ENCODE measurements at places on chromosomes 13 and 19.

DNA sequence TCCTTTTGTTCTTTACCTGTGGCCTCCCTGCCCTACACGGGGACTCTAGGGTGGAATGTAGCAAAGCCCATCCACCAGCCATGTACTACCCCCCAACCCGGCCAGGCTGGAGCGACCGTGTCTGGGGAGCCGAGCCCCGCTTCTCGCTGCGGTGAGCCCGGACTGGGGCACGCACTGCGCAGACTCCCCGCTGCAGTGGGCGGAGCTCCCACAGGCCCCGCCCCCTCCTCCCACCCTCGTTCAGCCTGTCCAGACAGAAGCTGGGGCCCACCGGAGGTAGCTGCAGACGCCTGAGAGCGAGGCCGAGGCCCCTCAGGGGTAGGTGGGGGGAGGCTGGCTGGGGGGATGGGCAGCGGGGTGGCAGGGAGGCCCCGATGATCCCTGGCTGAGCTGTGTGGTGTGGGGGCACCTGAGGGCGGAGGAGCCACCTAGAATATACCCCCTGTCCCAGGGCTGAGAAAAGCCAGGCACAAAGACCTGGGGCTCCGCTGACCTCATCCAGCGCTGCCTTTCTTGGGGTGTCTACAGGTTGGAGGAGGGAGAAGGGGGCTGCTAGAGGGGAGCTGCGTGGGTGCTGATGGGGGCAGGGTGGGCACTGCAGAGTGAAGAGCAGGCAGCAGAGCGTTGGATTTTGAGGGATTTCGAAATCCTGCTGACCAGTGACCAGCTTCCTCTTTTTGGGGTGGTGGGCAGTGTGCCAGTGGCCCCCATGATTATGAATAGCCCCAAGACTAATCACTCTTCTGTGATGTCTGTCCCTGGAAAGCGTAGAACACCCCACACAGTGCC lies 17.3 kb downstream of the PLD3 start:
- DNase-seq, result peak; percentile 92

DNA sequence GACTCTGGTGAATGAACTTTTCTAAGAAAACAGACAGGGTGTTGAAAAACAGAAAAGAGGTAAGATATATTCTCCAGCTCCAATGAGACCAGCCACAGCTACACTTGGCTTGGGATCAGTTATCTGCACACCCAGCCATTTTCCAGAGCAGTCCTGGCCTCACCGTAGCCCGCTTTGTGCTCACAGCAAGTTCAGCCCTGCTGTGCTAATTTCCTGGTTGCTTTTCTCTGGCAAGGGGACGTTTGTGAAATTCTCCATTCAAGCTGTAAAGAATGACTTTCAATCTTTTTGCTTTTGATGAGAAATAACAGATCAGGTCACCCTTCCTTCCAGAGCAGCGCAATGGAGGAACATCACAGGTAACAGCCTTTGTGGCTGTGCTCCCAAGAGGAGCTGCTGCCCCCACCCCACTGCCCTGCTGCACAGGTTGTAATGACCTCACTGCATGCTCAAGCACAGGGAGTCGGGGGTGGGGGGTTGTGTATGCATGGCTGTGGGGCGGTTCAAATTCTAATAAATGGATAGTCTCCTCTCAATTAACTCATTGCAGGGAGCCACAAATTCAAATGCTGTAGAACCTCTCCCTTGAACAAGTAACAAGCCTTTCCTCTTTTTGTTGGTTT lies 516.6 kb upstream of the NBEA start:
- DNase-seq, result no peak

GRCh38 chr13:79932556-79932955 lies 408.4 kb downstream of the SPRY2 start:
- no peak for DNase-seq

DNA sequence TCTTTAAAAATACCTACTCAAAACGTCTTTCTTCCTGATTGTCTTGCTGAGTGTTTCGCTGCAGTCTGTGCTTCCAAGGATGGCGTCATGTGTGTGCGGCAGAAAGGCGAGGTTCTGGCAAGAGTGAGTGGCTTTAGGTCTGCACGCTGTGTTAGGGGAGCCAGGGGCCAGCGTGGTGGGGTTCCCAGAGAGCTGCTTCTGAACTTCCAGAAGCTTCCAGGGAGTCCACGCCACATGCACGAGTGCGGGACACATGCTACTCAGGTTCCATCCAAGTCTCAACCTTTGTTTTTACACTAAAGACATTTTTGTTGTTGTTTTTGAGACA lies 67.9 kb downstream of the ATP11A start:
- DNase-seq, result no peak

- DNase-seq, result no peak
These were observed 225.8 kb upstream of the MAB21L1 start for GRCh38 chr13:35702316-35702715.

GRCh38 chr13:19586904-19587634 lies 25.7 kb upstream of the TPTE2 start:
- DNase-seq, result peak; percentile 86

DNA sequence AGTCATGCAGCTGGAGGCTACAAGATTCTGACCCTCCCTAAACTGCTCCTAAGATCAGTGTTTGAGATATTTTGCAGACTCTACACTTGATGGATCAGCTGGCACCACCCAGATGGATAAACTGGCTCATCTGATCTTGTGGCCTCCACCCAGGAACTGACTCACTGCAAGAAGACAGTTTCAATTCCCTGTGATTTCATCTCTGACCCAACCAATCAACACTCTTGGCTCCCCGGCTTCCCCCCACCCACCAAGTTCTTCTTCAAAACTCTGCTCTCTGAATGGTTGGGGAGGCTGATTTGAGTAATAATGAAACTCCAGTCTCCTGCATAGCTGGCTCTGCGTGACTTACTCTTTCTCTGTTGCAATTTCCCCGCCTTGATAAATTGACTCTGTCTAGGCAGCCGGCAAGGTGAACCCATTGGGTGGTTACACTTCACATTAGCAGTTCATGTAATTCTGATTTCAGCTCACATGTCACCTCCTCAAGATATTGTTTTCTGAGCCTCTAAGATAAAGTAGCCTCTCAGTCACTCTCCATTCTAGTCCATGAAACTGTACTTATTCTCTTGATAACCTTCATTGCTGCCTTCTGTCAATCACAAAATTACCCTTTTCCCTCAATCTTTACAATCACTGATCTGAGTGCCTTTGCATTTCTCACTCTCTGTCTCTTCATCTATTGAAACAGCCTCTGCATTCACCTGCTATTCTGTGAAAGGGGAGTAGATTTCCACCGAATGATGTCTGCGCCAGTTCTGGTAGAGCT lies 9.9 kb upstream of the FPR3 start:
- no peak for DNase-seq

GRCh38 chr13:101552286-101552685 lies 99.8 kb downstream of the ITGBL1 start:
- DNase-seq, result no peak

DNA sequence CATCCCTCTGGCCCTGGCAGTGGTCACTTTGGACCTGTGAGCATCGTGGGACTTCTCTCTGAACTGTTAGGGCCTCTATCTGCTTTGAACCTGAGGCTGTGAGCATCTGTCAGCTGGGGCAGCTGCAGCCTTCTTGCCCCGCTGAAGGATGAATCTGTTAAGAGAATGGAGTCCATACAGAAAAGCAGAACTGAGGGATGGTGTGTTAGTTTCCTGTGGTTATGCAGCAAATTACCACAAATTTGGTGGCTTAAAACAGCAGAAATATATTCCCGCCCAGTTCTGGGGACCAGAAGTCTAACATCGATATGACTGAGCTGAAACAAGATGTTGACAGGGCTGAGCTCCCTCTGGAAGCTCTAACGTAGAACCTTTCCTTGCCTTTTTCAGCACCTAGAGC lies 1.6 kb upstream of the ZNF497 start:
- no peak for DNase-seq

DNA sequence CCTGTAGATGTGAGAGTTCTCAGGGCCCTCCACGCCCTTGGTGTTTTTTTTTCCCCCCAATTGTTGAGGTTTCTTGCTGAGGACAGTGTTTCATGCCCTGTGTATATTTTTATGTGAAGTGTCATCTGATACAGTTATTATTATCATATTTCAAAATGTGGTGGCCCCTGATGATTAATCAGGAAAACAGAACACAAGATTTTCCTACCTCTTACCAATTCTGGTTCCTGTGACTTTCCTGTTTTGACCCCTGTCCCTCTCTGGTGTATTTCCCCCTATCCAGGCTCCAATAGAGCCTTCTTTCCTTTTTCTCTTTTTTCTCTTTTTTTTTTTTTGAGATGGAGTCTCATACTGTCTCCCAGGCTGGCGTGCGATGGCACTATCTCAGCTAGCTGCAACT lies 642 bp downstream of the PSG8 start:
- no peak for DNase-seq

DNA sequence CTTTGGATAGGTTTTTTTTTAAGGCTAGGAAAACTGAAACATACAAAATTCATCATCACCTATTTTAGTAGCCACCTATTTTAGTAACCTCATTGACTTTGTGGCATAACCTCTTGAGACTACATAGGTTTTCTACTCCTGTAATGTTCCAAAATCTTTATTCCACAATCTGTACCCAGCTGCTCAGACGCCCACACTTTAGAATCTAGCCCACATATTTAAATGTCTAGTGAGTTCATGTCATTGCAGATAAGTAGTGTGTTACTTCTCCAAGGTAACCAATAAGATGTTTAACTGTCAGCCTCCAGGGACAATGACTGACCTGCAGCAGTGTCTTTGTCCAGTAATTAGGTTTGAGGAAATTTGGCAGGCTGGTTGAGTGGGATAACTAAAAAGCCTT lies 330.2 kb downstream of the MZT1 start:
- DNase-seq, result no peak

DNA sequence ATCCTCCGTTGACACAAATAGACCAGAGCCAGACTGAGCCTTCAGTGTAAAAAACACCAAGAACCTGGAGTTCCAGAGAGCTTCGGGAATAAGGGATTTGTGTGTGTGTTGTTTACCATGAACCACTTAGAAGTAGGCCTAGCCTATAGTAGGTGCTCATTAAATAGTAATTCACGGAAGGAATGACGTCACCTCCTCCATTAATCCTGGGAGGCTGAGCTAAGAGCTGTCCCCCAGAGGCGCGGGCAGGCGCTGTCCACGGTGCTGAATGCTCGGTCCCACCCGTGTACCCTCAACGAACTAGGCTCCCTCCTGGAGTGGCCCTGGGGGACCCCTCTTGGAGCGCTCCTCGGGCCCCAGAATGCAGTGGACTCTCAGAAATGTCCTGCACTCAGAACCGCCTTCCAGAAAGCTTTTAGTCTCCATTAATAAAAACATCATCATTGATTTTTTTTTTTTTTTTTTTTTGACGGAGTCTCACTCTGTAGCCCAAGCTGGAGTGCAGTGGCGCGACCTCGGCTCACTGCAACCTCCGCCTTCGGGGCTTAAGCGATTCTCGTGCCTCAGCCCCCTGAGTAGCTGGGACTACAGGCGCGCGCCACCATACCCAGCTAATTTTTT lies 6.5 kb downstream of the UNC13A start:
- DNase-seq, result no peak

DNA sequence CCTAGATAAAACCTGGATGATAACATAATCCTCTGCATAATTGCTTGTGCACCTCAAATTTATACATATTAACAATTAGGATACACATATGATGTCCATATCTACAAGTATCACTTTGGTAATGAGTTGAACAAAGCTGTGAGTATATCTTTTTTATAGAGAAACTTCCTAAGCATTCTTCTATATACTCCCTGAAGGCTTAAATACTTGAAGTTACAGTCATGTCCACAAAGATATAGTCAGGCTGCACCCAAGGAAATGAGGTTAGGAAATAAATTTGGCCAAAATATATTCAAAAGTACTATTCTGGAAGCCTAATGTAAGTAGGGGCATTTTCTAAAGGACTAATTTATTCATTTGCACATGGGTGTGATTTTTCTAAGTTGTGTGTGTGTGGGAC lies 761.5 kb downstream of the PCDH9 start:
- no peak for DNase-seq

- DNase-seq, result no peak
These were observed 17.5 kb downstream of the AKT2 start for GRCh38 chr19:40267601-40267997.

- DNase-seq, result no peak
These were observed 48.2 kb downstream of the STK24 start for GRCh38 chr13:98528663-98529064.

DNA sequence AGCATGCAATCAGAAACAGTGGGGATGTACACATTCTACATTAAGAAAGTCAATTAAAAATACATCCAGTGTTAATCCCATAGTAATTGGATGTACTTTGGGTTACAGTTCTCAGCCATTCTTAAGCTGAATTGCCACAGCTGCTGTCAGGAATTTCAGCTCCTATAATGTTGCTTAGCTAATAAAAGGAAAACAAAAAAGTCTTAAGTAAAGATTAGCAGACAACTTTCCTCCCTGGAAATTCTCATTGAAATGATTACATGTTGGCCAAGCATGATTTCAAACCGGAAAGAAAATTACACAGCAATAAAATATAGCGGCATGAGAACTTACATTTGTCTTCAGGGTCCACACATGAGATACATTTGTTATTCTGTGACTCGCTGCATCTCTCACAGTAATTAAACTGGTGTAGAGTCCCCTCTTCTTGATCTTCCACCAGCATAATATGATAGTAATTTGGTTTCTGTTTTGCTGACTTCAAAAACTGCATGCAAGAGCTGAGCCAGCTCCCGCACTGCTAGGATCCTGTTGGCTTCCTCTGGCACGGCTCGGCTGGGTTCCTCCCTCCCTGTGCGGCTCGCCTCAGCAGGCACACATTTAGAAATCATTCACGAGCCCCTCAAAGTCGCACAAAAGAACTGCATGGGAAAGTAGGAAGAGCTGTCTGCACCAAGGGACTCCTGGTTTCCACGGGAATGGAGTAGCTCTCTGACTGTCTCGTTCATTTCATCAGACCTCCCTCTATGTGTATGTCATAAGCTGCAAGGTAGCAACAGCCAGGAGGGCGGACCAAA lies at the start of gene HTR2A:
Gene HTR2A, minus strand, starts transcription at position 713 of the 797 bp plus-strand sequence. CDS start 1,147 bp downstream, outside the sequence.
- peak; percentile 94 for DNase-seq

DNA sequence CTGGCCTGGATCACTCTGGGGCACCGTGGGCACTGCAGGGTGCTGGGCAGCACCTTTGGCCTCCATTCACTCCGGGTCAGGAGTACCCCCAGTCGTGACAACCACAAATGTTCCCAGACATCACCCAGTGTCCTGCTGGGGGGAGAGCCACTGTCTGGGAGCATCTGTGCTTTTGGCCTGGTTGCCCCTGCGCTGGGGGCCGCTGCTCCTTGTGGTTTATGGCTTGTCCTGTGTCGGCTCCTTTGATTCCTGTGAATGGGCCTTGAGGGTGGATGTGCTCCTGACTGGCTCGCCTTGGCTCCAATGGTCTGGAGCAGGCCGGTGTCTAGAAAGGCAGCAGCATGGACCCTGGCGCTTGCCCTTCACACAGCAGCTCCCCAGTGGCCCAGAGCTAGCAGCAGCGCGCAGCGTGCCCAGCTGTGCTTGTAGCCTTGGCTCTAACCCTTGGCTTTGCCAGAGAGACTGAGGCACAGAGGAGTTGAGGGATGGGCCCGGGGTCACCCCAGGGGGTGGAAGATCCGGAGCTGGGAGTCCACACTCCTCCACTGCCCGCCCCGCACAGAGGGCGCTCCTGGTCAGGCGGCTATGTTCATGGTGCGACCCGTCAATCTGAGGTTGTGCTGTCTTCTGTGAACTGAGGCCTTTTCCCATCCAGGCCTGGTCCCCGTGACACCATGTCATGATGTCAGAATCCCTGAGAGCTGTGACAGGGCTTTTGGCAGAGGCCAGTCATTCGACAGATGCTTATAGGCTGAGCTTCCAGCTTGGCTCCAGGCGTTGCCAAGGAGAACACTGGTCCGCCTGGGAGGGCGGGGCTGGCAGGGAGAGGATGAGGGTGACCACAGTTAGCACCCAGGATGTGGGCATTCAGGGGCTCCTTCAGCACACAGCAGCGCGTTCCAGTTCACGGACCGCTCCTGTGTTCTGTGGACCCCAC lies 4.1 kb downstream of the DAZAP1 start:
- peak; percentile 24 for DNase-seq

- DNase-seq, result peak; percentile 56
These were observed 54.1 kb downstream of the GJA3 start for GRCh38 chr13:20106742-20107141.

GRCh38 chr19:57773488-57773887 lies 4.0 kb downstream of the ZNF586 start:
- DNase-seq, result no peak
